ENCODE measurements at places on chromosomes 1 and 21.

- peak; percentile 91 for DNase-seq
These were observed 31.4 kb upstream of the TARDBP start for GRCh38 chr1:10980841-10981727.

DNA sequence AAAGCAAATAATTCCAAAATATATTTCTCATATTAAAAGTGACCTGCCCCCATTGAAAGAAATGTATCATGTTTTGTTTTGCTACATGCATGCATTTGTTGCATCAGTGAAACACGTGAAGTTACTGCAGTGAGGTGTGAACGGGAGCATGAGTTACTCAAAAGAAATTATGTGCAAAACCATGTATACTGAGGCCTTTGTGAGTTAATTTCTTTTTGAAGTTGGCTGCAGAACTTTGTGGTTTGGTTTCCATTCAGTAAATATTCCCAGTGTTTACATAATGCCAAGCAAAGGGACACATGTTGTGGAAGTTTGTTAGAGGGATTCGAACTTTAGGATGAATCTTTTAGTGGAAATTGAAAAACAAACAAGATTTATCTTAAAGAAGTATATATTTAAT is 619.4 kb upstream of the ADAMTS5 start:
- DNase-seq, result no peak

GRCh38 chr1:76054359-76054758 is 20.2 kb upstream of the ST6GALNAC3 start:
- no peak for DNase-seq

DNA sequence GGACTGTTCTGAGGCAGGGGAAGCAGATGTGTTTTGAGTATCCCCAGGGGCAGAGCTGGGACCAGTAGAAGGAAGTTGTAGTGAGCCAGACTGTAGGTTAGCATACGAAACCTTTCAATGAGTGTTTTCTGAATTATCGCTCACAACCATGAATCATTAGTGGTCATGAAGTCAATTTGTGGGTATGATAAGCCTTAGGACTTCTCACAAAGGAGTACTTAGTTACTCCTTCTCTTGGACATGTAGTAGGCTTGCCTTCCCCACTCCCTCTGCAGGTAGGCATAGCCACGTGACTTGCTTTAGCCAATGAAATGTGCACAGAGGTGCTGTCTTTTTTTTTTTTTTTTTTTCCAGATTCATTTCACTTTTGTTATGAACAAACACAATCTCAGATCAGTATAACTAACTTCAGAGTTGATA is 23.9 kb upstream of the FAAH start:
- DNase-seq, result no peak

DNA sequence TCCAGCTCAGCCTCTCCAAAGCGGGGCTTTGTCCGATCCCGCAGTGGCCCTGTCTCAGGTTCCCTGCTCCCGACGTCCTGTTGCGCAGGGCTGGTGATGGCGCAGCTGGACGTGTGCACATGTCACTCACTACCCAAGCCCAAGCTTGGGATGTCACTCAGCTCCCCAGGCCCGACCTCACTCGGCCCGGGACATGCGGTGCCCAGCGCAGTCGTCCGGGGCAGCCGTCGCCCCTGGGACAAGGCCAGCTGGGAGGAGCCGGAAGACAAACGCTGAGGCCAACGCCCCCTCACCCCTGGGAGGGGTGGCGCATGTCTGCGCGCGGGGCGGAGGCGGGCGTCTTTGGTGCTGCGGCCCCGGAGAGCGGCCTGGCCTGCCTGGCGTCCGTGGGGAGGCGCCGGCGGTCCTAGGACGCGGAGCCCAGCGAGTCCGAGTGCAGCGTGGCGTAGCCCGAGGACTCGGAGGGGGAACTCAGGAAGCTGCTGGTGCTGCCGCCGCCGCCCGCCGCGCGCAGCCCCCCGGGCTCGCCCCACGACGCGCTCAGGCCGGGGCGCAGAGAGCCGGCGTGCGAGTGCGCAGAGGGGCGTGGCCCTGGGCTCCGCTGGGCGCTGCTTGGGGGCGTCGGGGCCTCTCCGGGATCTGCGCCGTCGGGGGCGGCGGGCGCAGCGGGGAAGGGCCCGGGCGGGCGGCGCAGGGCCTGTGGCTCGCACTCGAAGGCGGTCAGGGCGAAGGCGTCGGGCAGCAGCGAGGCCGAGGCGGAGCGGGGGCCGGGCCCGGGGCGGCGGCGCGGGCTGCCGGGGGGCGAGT is 5.2 kb downstream of the HES3 start:
- DNase-seq, result no peak

- DNase-seq, result no peak
These were observed 2.0 kb downstream of the ARHGEF16 start for GRCh38 chr1:3456449-3456963.

GRCh38 chr21:44054710-44055109 is 42.6 kb downstream of the TRAPPC10 start:
- DNase-seq, result peak; percentile 45

DNA sequence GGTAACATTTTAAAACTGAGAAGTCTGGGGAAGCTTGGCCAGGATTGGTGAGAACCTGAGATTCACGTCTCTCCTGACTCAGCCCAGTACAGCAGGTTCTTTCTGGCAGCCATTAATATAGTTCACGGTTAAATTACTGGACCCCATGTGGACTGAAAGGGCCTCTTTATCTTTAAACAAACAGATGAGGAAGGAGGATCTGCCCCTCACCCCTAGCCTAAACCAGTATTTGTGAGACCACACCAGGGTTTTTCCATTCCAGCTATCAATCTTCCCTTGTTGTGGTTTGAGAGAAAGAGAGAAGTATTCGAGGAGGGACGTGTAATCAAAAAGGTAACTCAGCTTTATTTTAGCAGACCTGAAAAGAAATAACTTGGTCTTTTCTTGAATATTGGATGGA is 137.1 kb downstream of the PROX1 start:
- no peak for DNase-seq

DNA sequence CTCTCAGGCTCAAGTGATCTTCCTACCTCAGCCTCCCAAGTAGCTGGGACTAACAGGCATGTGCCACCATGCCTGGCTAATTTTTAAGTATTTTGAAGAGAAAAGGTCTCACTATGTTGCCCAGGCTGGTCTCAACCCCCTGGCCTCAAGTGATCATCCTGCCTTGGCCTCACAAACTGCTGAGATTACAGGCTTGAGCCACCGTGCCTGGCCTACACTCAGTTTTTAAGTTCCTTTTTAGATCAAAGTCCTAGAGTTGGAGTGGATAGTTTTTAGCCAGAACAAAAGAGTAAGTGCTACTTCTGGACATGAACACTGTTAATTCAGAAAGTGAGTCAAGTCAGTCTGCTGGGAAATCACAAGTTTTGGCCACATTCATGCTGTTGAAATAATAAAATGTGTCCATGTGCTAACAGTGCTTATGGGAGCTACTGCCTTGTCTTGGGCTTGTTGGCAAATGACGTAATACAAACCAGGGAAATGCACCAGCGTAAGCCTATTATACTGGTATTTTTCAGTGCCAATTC is 84.2 kb downstream of the NDUFS5 start:
- no peak for DNase-seq

GRCh38 chr1:16167331-16168143 is 11.7 kb upstream of the EPHA2 start:
- no peak for DNase-seq

- no peak for DNase-seq
These were observed 73.9 kb upstream of the RRP15 start for GRCh38 chr1:218211241-218211640.

GRCh38 chr1:51612447-51612961 is 4.4 kb upstream of the OSBPL9 start:
- no peak for DNase-seq

- no peak for DNase-seq
These were observed 40.2 kb upstream of the ZNF124 start for GRCh38 chr1:247212012-247212411.

DNA sequence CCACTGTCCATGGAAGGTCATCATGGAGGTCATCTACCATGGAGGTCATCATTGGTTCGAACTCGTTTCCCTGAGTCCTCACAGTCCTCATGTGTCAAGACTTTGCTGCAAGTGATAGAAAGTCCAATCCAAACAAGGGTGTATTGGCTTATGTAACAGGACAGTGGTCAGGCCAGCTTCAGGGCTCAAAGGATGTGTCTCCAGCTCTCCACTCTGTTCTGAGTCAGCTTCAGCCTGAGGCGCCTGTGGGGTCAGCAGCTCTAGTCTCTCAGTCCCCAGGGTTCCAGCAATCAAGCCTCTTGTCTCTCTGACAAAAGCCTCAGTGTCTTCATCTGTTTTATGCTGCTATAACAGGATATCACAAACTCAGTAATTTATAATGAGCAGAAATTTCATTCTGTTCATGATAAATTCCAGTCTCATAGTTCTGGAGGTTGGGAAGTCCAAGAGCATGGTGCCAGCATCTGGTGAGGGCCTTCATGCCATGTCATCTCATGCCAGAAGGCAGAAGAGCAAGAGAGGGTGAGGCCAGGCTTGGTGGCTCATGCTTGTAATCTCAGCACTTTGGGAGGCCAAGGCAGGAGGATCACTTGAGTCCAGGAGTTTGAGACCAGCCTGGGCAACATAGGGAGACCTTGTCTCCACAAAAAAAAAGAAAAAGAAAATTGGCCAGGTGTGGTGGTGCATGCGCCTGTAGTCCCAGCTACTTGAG is 19.5 kb downstream of the A3GALT2 start:
- DNase-seq, result no peak

DNA sequence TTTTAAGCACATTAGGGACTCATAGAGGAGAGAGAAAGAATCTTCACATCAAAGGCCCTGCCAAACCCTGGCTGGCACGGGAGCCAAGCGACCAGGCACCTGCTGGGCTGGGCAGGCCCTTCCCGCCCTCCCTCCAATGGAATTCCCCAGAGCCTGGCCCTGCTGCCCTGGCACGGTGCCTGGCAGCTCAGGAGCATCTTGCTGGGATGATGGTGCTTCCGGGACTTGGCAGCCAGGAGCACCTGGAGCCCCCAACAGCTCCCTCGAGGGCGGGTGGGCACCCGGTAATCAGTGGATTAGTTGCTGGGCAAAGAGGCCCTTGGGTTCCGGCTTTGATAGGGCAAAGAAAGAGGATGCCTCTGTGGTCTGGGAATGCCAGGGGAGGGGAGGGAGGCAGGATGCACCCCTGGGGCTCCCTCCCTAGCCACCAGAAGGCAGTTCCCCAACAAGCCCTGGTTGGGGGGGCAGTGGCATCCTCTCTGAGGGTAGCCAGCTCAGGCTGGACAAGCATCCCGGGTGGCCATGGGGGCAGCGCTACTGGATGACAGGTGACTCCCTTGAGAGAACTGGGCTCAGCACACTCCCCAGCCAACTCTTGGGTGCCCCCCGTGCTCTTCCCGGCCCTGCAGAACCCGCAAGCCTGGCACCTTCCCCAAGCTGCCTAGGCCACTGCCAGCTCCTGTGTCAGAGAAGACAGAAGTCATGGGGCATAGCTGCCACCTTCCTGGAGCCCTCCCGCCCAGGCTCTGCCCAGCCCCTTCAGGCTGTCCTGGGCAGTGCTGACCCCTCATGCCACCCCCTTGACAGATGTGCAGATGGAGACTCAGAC is 26.4 kb downstream of the KRTAP10-1 start:
- no peak for DNase-seq

GRCh38 chr1:241677201-241677600 is 25.1 kb downstream of the WDR64 start:
- no peak for DNase-seq

DNA sequence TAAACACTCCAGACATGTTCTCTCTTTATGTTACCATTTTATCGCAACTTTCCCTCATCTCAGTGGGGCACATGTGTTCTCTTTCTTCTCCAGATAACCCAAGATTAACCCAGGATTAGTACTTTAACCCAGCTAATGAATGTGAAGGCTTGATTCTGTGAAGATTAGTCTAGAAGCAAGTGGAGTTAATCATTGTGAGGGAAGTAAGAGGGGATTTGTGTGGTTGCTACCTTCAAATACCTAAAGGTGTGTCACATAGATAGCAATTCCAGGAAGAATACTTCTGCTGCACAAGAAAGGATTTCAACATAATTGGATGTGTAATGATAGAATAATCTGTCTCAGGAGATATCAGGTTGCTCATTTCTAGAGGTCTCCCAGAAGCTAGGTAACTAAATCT is 327.1 kb downstream of the PBX1 start:
- DNase-seq, result no peak

- DNase-seq, result no peak
These were observed 69.6 kb downstream of the PGM1 start for GRCh38 chr1:63662841-63663240.

GRCh38 chr21:39484711-39485276 is 33.0 kb downstream of the SH3BGR start:
- DNase-seq, result no peak

DNA sequence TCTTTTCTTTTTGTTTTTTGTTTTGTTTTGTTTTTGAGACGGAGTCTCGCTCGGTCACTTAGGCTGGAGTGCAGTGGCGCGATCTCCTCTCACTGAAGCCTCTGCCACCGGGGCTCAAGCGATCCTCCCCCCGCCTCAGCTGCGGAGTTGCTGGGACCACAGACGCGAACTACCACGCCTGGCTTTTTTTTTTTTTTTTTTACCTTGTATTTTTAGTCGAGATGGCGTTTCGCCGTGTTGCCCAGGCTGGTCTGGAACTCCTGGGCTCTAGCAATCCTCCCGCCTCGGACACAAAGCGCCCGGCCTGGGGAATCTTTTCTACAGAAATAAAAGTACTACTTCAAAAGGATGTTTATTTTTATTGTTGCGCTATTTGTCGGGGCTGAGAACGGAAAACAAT is 1.1 kb upstream of the SETDB1 start:
- no peak for DNase-seq

DNA sequence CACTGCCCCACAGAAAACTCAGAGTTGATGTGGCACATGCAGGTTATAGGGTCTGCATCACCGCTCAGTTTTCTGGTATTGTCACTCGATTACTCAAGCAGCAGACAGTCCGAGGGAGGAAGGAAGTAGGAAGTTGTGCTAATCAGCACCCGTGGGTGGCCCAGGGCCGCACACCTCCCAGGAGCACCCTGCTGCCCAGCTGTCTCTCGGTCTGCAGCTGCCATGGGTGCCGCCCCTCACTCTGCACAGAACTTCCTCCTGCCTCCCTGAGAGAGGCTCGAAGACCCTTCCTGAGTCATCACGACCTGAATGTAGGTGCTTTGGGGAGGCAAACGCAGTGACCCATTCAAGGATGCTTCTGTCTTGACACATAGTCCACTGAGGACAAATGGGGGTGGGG is 4.2 kb upstream of the TFF3 start:
- DNase-seq, result peak; percentile 78

DNA sequence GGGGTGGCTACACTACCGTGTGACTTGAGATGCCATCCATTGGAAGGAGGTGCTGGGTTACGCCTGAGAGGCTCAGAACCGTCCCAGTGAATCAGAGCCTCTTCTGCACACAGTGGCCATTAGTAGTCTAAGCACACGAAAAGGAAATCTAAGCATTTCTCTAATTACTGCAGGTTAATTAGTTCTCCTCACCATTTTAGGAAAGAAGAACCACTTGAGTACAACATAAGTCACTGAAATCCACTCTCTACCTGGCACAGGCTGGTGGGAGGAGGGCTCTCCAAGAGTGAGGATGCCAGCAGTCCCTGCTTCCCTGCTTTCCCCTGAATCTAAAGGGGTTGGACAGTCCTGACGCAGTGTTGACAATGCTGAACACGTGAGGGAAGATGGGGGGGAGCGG is 606.3 kb downstream of the NPHP4 start:
- no peak for DNase-seq

- DNase-seq, result no peak
These were observed 85.3 kb downstream of the PLXNA2 start for GRCh38 chr1:208158640-208159554.
